ENCODE measurements at places on chromosomes 13 and 19.
A peak's percentile ranks its signal among the peaks of the same experiment; 100 is the strongest.

DNA sequence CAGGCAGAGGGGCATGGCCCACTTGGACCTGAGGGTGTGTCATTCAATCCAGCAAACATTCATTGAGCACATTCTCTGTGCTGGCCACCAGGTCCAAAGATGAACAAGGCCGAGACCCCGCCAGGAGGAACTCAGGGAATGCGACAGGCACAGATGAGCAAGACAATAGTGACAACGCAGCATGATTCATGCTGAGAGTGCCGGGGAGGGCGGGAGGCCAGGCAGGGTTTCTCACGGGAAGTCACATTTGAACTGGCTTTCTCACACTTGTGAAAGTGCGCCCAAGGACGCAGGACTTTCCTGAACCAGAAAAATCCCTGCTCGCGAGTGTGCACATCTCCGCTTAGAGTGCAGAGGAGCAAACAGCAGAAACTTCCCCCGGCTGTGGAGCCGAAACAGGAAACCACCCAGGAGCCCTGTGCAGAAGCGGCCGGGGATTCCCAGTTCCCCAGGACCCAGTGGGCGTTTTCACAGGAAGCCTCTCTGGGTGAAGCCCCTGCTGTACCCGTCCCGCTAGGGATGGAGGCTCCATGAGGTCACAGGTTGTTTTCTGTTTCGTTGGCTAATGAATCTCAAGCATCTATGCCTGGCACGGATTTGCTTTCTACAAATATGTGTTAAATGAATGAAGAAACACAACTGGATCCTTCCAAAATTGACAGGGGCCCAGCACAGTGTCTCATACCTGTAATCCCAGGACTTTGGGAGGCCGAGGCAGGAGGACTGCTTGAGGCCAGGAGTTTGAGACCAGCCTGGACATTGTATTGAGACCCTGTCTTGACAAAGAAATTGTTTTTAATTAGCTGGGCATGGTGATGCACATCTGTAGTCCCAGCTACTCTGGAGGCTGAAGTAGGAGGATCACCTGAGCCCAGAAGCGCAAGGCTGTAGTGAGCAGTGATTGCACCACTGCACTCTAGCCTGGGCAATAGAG is 68.4 kb upstream of the TM9SF2 start:
- DNase-seq = peak; percentile 53

GRCh38 chr19:34712395-34713261 is 21.4 kb upstream of the ZNF181 start:
- peak; percentile 36 for DNase-seq

- no peak for DNase-seq
These were observed 1.6 kb downstream of the FAM83E start for GRCh38 chr19:48613024-48613851.

- no peak for DNase-seq
These were observed 59.7 kb downstream of the SPATA13 start for GRCh38 chr13:24220086-24220703.

DNA sequence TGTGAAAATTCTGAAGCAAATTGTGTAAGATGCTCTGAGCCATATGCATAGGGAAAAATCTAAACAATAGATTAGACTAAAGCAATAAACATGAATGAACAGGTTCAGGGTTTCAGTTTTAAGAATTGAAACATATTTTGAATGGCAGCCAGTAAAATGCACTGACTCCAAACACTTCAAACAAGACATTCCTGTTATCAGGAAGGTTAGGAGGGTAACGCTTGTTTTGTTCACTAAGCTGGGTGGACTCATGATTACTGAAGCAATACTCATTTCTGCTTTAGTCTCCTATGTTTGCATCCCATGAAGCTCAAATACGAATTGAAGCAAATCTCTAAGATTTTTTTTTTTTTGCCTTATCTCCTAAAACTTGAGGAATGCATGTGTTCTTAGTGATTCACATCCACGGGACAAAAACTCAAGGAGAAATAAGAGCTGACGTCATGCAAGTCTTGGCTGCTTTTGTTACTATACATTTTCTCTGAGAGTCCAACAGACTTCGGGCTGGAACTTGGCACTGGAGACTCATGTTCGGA is 29.1 kb upstream of the IGFL4 start:
- no peak for DNase-seq

- no peak for DNase-seq
These were observed 21.9 kb downstream of the ZNF763 start for GRCh38 chr19:11986754-11987153.

DNA sequence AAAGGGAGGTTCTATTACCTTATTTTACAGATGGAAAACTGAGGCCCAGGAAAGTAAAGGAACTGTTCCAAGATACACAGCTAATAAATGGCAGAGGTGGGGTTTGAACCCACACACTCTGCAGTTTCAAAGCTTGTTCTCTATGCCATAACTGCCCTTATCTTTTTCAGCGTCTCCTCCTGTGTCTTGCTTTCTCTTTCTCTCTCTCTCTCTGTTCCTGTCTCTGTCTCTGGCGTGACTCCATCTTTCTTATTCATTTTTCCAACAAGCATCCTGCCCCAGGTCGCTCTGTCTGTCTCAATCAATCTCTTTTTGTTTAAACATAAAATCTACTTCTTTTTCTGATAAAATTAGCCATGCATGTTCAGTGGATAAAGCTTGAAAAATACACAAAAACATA is 3.2 kb upstream of the IFNL4 start:
- no peak for DNase-seq

GRCh38 chr19:31100981-31101380 is 248.3 kb downstream of the TSHZ3 start:
- DNase-seq = no peak

DNA sequence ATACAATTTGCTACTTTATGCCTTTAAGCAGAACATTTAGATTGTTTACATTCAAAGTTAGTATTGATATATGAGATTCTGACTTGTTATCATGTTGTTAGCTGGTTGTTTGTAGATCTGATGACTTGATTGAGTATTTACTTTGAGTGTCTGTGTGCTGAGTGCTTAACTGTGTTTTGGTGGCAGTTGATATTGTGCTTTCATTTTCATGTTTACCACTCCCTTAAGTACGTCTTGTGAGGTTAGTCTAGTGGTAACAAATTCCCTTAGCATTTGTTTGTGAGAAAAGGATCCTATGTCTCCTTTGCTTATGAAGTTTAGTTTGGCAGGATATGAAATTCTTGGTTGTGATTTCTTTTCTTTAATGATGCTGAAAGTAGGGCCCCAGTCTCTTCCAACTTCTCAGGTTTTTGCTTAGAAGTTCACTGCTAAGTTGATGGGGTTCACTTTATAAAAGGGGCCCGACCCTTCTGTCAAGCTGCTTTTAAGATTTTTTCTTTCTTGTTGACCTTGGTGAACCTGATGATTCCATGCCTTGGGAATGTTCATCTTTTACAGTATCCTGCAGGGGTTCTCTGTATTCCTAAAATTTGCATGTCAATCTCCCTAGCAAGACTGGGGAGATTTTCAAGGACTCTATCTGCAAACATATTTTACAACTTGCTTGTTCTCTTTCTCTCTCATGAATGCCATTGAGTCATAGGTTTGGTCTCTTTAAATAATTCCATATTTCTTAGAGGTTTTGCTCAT is 1095.4 kb upstream of the PCDH20 start:
- DNase-seq = no peak

GRCh38 chr19:13717194-13717643 is 47.1 kb upstream of the MRI1 start:
- DNase-seq = no peak

DNA sequence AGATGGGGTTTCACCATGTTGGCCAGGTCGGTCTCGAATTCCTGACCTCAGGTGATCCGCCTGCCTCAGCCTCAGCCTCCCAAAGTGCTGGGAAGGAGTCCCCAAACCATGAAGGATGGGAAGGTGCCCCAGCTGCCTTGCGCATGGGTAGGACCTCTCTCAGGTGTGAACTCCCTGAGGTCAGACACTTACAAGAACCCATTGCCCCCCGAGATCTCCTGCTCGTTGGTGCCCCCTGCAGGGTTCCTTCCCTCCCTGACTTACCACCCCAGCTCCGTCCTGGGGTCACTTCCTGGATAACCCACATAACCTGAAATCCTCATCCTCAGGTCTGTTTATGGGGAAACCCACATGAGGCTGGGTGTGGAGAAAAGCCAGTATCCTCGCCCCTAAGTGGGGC is 41.7 kb downstream of the UNC13A start:
- DNase-seq = no peak

- DNase-seq = no peak
These were observed 11.5 kb downstream of the CEBPG start for GRCh38 chr19:33384983-33385382.

DNA sequence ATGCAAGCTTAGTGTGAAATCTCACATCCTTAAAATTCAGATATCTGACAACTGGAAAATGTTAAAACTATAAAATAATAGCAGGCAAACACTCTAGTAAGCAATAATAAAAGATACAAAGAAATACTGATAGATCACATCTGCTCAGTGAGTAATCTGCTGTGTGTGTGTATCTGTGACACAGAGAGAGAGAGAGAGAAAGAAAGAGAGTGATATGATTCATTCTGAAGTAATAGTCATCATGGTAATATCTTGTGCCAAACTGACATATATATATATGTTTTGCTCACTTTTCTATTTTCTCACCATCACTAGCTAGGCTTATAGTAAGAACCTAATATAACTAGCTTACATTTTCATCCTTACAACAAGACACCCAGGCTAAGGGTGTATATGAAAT is 288.0 kb upstream of the SLITRK6 start:
- no peak for DNase-seq

GRCh38 chr13:28531845-28532387 is 37.0 kb upstream of the FLT1 start:
- no peak for DNase-seq

DNA sequence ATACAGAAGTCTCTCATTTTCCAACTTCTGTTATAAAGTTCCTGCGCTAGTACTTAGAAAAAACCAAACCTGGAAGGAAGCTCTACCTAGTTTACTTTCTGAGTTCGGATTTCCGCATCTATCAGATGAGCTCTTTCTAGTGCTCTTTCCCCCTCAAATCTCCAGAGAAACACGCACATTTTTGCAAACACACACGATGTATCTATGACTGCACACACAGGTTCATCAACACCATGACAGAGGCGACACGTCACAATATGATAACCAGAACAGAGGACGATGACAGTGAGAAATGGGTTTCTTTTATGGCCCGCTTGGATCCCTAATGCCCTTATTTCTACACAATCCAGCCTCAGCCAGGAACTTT is 629 bp upstream of the LRRC63 start:
- DNase-seq = peak; percentile 3

DNA sequence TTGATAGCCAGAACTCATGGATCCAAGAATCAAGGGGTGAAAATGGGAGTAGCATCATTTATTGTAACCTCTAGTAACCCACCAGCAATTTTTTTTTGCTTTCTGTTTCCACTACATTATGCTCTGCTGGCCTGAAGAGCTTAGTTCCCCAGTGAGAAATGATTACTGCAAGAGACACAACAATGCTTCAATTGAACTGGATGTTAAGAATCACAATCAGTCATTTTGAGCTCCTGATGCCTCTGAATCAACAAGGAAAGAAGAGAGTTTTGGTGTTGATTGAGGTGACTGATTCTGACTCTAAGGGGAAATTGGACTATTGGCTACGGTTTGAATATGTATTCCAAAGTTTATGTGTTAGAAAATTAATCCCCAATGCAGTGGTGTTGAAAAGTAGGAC is 1084.4 kb downstream of the SLITRK1 start:
- DNase-seq = no peak

DNA sequence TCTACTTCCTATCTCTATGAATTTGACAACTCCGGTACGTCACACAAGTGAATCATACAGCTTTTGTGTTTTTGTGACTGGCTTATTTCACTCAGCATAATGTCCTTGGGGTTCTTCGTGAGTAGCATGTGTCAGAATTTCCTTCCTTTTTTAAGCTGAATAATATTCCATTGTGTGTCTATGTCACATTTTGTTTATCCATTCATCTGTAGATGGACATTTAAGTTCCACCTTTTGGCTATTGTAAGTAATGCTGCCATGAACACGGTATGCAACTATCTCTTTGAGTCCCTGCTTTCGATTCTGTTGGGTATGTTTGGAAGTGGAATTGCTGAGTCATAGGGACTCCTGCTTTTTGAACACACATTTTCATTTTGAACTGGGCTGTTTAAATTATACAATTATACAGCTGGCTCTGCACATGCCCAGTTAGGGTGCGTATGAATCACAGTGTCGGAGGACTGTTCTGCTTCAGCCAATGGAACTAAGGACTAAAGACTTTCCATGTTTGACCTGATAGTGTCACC is 43.0 kb upstream of the C13orf42 start:
- no peak for DNase-seq

- no peak for DNase-seq
These were observed 10.4 kb downstream of the XAB2 start for GRCh38 chr19:7618771-7619510.

DNA sequence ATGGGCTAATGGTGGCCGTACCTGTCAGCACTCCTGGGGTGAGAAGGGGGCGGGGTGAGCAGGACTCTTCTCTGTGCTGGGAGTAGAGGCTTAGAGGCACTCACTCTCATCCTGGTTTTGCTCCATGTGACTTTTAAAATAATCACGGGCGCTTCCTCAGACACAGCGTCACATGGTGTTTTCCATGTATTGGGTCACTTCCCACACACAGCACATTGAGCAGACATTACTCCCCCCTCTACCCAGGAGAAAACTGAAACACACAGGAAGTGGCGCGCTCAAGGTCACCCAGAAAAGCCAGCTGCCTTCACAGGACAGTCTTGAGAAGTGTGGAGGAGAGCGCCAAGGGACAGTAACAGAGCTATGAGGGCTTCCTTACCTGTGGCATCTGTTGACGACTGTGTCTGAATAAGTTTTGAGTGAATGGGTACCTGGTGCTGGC is 23.2 kb downstream of the SPATA13 start:
- no peak for DNase-seq

DNA sequence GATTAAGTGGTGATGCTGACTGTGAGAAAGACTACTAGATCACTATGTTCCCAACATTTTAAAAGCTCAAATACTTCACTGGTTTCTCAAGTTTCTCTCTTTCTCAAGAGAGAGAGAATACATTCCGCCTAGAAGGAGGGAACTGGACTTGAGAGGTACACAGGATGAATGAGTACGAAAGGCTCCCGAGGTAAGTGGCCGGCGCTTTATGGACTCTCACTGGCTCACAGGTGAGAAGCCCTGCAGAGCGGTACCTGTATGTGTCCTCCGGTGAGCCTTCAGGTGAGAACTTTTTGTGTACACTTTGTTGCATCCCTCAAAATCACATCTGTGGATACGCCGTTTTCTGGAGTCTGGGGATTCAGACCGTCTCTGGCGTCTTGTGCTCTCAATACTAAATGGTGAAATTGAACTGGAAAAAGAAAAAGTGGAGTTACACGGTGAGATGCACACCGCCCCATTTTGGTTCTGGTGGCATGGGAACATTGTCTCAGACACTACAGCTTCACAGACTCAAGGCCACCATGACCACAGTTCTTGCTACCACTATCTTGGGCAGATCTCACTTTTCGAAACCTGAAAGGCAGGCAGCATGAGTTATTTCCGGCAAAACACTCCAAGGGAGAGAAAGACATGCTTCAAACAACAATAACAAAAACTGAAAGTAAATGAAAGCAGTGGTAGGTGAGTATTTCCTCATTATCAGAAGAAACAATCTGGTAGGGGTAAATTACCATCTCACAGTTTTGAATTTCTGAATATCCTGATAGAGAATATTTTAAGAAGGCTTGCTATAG is 418.9 kb downstream of the KLF12 start:
- peak; percentile 28 for DNase-seq
